ENCODE measurements at places on chromosomes 4 and X.

GRCh38 chr4:12360391-12360790 is 931.7 kb upstream of the HS3ST1 start:
- no peak for DNase-seq

DNA sequence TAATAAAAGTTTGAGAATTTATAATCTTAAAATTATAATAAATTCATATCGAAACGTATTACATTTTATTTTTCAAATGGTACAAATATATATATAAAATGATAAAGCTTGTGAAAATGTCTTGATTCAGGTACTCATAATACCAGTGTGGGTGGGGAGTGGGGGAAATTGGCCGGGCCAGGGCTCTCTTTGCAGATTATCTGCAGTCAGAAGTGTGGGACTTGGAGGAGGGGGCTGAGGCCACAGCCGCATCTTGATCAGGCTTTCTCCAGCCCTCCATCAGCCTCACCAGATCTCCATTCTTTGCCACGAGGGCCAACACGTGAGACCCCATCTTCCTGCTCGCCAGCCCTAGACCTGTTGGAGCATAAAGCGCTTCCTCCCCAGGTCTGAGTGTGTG is 86.7 kb downstream of the STIM2 start:
- DNase-seq: no peak

DNA sequence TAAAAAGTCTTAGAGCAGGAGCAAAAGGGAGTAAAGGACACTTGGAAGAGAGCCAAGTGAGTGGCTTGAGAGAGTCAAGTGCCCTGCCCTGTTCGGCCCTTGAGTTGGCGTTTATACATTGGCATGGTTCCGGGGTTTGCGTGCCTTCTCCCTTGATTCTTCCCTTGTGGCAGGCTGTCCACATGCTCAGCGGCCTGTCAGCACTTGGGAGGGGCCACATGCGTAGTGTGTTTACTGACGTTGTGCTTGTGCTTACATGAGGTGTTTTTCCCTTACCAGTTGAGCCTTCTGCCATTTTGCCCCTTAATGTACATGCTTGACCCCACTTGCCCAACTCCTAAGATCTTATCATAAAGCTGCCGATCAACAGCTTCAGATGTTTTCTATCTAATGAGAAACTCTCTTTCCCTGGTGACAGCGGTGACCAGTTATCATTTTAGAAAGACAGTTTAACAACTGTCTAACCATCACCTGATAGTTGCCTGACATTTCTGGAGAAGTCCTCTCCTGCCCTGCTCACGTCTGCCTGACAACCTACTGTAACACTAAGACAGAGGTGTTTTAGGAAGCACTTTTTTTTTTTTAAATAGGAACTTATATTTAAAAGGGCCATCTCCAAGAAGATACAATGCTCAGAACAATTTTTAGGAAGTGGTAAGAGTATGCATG is 49.5 kb upstream of the GC start:
- no peak for DNase-seq

GRCh38 chr4:139374251-139374650 is 72.0 kb upstream of the NDUFC1 start:
- no peak for DNase-seq

GRCh38 chrX:94645726-94646125 is 971.7 kb downstream of the FAM133A start:
- DNase-seq: no peak

DNA sequence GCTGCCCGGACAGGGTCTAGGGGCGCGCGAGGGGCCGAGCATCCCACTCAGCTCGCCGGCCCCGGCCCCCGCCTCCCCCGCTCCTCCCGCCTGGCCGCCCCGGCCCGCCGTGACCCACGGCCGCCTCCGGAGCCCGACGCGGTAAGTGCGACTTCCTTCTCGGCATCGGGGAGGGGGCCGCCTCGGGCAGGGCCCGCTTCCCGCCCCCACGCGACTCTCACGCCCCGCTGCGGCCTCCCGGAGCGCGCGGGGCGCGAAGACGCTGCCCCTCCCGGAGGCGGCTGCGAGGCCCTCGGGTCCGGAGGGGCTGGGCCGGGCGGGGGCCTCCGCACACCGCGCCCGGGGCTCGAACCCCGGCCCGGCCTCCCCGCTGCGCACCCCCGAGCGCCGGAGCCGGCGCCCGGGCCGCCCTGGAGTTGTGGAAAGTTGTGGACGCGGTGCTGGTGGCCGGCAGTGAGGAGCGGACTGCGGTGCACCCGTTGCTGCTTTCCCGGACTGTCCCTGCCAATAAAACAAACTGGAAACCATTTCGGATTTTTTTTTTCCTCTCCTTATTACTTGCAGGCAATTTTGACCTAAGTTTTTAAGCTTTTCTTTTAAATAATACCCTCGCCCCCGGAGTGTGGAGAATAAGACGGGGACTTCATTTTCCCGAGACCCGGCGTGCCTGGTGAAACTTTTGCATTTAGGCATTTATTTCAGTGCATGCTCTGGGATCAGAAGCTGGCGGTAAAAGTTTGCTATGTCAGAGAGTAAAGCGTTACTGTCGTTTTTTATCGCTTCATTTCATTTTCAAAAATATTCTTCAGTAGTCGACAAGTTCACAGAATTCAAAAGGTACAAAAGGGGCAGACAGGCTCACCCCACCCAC is 13.0 kb upstream of the TMEM156 start:
- no peak for DNase-seq

Measured in GM04504 (cell line).